ENCODE measurements at places on chromosomes 7 and 10.

DNA sequence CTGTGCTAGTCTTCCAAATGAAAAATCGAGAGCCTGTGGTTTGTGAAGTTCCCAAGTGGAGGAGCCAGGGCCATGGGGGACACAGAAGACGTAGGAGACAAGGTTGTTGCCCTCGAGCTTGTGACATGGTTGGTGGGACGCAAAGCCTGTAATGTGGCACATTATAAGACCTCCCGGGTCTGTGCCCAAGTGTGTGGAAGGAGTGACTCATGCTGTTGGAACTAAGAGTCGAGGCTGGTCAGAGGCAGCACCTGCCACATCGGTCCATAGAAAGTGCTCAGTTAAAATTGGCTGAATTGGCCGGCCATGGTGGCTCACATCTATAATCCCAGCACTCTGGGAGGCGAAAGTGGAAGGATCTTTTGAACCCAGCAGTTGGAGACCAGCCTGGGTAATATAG lies 27.0 kb upstream of the PODXL start:
- DNase-seq, result peak; percentile 67

GRCh38 chr10:124992462-124993344 lies 50.8 kb downstream of the ZRANB1 start:
- DNase-seq, result peak; percentile 60

DNA sequence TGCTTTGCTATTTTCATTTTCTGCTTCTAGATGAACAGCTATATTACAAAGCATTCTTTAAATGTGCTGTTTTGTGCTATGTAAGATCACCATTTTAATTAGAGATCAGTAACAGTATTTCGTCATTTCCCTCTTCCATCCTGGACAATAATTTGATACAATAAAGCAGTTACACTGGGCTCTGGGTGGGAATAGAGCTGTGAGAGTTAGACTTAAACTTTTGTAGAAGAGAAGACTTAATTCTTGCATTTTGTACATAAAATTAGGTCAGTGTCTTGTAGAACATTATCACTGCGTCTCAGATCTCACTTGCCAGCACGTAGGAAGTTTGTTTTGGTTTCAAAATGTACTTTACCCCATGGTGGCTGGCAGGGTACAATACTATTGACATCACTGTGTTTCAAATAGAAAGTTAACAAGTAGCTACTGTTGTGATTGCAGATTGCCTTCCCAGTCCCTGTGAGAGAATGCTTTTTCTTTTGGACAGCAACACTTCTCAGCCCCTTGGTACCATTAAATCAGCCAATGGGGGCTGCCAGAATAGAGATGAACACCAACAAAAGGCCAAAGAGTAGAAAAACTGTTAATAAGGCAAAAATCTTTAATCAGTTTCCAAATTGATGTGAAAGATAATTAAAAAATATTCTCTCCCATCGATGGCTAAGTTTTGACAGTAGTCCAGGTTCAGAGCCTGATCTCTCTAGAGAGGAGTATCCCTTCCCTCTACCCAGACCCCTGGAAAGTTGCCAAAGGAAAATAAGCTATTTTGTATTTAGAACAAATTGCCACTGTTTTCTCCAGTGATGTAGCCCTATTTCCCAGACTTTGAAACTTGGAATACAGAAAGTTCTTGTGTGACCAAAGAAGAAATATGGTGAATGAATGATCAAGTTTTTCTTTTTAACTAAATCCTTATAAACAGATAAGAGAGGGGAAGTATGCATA lies 35.1 kb downstream of the SMNDC1 start:
- DNase-seq, result peak; percentile 18

GRCh38 chr7:120959929-120960484 lies 9.4 kb downstream of the ING3 start:
- no peak for DNase-seq

DNA sequence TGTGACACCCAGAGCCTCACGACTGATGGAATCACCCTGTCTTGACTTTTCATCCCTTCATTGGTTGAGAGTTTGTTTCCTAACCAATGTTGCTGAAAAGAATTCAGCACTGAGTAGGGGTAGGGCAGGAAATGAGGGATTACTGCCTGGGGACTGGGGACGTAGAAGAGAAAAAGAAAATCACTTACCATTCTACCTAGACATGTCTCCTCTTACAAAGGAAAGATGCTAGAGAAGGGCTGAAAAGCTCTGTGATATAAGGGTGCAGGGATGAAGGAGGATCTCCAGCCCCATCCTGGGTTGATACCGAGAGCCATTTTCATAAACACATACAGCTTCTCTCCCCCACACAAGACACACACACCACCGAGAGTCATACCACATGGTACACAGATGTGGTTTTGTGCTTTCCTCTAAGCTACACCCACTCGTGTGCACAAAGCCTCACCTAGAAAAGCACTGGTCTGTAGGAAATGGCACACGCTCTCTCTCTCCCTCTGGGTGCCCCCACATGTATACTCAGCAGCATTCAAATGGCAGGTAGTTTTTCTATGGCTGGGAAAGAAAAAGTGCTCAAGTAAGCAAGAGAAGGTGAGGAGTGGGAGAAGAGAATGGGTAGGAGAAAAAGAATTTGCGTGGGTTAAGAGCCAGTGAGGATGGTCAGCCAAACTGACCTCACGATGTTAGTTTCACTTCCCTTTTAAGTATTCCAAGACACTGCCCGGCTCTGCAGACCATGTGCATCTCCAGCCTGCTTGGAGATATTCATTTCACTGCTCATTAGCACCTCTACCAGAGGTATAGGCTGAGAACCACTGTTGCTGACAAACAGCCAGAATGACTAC lies 85.8 kb downstream of the CALD1 start:
- peak; percentile 22 for DNase-seq

- DNase-seq, result no peak
Measured at GRCh38 chr7:132618271-132618955, 42.1 kb upstream of the PLXNA4 start.

- DNase-seq, result no peak
Measured at GRCh38 chr10:88073682-88074081, 210.3 kb downstream of the PTEN start.

GRCh38 chr10:118028619-118029018 lies 18.1 kb downstream of the RAB11FIP2 start:
- no peak for DNase-seq

- no peak for DNase-seq
Measured at GRCh38 chr10:77214799-77215198, 422.8 kb downstream of the KCNMA1 start.

DNA sequence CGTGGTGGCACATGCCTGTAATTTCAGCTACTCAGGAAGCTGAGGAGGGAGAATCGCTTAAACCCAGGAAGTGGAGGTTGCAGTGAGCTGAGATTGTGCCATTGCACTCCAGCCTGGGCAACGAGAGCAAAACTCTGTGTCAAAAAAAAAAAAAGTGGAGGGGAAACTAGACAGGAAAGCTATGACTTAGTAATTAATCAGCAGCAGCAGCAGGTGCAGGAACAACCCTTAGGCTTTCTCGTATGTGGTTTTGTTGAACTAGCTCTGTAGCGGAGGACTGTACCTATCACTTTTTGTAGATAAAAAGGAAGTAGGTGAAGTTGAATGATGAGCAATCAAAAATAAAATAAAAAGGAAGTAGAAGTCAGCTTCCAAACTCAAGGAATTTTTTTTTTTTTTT lies 76.9 kb upstream of the KMT2C start:
- peak; percentile 70 for DNase-seq

DNA sequence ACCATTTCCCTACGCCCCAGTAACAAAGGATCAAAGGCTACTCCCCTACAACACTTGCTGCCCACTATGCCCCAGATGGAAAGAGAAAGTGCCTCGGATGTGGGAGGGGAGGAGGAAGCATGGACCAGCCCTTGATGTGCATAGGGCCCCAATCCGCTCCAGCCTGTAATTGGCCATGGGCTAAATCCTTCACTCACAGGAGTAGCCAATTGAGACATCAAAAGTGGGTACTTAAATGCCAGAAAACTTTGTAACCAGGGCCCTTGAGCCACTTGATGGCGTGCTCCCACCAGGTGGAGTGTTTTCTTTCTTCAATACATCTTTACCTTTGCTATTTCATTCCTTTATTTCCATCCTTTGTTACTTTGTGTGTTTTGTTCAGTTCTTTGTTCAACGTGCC lies 500.5 kb upstream of the LRRN3 start:
- DNase-seq, result no peak

DNA sequence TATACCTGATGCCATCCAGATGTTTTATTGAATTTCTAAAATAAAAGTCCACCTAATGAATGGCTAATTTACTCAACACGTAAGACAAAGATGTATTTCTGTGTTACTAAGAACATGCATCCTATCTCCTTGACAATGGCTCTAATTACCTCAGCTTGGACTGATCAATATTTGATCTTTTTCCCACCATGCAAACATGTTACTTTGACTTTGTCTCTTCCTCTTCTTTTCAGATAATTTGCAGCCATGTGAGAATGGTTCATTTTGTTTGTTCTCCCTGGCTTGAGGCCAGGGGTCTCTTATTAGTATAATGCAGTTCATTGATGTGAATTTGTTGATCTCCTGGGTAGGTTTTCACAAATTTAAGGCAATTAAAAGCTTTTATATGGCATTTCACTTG lies 302.1 kb downstream of the ADK start:
- no peak for DNase-seq
